ENCODE measurements at places on chromosomes 6 and 20.

DNA sequence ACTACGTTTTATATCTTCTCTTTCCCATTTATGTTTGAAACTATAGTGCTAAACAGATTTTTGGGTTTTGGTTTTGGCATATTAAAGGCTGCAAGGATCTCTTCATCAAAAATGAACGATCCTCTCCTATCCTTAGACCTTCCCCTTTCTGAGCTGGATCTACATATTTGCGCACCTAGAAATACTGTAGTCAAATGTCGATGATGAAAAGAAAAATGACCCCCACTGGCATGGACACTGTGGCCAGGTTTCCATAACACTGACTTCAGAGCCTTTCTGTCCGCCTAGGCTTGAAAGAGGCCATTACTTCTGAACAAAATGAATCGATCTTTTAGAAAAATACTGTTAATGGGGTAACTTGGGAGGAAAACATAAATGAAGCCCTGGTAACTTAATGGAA lies 5.8 kb downstream of the FLRT3 start:
- DNase-seq = no peak

DNA sequence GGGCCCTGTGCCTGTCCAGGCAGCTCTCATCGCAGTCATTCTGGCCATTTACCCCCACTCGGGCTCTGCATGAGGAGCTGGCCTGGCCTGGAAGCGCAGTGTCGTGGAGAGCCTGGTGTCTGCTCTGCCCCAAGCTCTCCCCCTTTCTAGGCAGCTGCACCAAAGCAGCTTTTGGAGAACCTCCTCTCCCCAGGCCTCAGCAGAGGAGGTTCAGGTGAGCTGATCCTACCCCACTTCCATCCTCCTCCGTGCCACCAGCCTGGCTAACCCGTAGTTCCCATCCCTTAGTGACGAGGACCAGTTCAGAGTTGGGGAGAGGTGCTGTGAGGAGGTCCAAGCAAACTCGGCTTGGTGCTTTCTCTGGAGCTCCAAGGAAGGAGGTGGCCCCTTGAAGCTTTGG lies 30.5 kb upstream of the PHACTR3 start:
- DNase-seq = no peak

- DNase-seq = peak; percentile 7
Observed at GRCh38 chr20:20173254-20173653, 120.9 kb downstream of the CFAP61 start.

- DNase-seq = no peak
Observed at GRCh38 chr6:9606435-9607134, 808.3 kb downstream of the TFAP2A start.

DNA sequence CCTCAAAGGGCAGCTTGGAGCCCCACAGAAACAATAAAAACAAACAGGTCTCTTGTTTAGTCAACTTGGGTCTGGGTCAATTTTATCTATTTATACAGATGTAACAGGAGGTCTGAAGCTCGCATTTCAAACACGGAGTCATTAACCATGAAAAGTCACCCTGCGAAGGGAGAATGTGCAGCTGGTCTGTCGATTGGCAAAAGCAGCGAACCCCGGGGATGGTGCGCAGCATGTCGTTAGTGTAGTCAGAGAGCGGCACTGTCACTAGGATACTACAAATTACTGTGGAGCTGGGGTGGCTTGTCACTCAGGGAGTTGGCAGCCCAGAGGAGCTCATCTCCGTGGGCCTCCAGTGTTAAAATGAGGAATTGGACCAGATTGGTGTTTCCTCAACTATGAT lies 190.4 kb upstream of the ARG1 start:
- DNase-seq = no peak

- DNase-seq = no peak
Observed at GRCh38 chr20:3203315-3204123, 963 bp downstream of the DDRGK1 start.

DNA sequence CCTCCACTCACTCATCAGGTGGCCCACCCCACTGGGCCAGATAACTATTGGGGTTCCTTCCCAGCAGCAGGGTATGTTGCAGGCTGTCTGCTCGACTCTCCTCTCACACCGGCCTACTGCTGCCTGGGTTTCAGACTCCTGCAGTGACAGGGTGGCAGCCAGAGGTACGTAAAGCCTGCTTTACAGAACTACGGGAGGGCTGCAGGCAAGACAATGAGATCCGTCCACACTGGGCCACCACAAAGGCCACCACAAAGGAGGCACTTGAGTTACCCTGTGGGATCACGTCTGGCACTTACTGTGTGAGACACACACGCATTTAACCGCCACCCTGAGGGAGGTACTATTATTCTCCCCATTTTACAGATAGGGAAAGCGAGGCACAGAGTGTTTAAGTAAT lies 78.5 kb downstream of the NFATC2 start:
- no peak for DNase-seq

DNA sequence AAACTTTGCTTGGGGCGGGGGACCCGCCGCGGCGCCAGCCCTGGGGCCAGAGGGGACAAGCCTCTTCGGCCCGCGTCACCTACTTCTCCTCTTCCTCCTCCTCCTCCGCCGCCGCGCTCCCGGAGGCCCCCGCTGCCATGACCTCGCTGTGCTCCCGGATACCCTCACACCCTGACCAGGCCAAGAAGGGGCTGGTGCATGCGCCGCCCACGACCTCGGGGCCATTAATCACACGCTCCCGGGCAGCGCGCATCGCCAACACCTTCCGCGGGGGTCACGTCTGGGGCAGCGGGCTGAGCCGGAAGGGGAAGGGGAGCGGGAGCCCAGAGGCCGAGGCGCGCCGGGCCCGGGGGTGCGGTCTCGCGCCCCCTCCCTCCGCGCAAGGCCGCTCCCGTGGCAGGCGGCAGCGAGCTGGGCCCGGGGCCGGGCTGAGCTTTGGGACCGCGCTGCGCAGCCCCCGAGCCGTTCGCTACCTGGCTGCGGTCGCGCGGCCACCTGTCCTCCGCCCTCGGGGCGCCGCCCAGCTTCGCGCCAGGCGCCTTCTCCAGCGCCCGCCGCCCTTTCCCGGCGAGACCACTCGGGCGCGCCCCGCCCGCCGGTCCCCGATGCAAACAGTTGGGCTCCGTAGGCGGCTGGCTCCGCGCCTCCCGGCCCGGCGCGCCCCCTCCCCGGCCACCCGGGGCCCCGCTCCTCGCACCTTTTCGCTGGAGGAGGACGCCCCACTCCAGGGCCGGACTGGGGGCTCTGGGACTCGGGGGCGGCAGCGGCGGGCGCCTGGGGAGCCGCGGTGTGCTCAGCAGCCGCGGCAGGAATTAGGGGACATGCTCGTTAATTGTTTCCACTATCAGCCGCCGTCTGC lies 575 bp upstream of the CNR1 start:
- no peak for DNase-seq

- no peak for DNase-seq
Observed at GRCh38 chr6:87122477-87122876, 27.6 kb upstream of the CGA start.

DNA sequence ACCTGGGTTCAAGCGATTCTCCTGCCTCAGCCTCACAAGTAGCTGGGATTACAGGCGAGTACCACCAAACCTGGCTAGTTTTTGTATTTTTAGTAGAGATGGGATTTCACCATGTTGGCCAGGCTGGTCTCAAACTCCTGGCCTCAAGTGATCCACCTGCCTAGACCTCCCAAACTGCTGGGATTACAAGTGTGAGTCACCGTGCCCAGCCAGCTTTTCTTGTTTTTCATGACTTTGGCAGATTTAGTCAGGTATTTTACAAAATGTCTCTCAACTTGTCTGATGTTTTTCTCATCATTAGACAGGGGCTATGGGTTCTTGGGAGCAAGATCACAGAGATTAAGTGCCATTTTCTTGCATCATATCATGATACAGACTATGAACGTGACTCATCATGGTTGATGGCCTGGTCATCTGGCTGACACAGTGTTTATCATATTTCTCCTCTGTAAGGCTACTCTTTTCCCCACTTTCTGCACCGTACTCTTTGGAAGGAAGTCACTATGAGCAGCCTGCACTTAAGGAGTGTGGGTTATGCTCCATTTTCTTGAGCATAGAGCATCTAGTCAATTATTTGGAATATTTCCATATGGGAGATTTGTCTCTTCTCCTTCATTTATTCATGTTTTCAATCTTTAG lies 67.8 kb downstream of the RNF182 start:
- no peak for DNase-seq

- DNase-seq = no peak
Observed at GRCh38 chr20:56200456-56200855, 48.1 kb upstream of the MC3R start.

- no peak for DNase-seq
Observed at GRCh38 chr6:106192824-106193223, 106.7 kb downstream of the PRDM1 start.

DNA sequence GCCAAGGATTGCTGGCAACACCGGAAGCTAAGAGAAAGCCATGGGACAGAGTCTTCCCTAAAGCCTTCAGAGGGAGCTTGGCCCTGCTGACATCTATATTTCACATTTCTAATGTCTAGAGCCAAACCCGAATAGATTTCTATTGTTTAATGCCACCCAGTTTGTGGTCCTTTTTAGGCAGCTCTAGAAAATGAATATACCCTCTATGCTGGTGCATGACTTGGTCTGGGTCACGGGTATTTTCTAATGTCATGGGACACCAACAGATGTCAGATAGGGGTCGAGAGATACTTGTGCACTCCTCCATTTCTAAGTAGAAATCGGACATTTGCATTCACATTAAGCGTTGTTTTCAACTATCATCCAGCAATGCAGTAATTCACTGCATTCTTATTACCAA lies 37.0 kb upstream of the SOX4 start:
- DNase-seq = no peak

DNA sequence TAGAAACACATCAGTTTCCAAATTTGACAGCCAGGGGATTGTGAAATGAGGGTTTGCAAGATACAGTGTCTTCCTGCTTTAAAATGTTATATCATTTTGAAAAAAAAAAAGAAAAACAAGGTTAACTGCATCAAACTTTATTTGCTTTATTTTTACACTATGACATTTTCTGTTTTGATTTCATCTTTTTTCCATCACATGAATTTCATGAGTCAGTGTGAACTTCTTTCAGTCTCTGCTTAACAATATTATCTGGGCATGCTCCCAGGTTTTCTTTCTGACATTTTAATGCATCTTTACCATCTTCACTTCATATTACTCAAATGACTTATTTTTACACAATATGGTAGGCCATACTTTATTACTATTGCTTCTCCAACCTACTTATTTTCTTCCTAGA lies 1.9 kb downstream of the NCOA7 start:
- DNase-seq = no peak

GRCh38 chr6:139369568-139370282 lies 4.7 kb downstream of the CITED2 start:
- peak; percentile 28 for DNase-seq

- no peak for DNase-seq
Observed at GRCh38 chr20:48760403-48760983, 67.3 kb downstream of the PREX1 start.

DNA sequence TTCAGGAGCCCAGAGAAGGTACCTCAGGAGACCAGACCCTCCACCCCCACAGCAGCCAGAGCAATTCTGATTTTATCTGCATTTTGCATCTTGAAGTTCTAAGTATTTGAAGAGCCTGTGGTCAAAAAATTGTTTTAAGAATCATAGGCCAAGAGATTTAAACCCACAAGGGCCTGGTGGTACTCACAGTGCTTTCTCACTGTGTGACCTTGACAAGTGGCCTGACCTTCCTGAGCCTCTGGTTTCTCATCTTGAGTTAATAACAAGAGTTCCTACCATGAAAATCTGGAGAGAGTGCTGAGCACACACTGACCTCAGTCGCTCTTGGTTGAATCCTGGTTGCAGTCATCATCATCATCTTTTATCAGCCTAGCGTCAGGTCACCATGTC lies 45.4 kb upstream of the ID1 start:
- no peak for DNase-seq

DNA sequence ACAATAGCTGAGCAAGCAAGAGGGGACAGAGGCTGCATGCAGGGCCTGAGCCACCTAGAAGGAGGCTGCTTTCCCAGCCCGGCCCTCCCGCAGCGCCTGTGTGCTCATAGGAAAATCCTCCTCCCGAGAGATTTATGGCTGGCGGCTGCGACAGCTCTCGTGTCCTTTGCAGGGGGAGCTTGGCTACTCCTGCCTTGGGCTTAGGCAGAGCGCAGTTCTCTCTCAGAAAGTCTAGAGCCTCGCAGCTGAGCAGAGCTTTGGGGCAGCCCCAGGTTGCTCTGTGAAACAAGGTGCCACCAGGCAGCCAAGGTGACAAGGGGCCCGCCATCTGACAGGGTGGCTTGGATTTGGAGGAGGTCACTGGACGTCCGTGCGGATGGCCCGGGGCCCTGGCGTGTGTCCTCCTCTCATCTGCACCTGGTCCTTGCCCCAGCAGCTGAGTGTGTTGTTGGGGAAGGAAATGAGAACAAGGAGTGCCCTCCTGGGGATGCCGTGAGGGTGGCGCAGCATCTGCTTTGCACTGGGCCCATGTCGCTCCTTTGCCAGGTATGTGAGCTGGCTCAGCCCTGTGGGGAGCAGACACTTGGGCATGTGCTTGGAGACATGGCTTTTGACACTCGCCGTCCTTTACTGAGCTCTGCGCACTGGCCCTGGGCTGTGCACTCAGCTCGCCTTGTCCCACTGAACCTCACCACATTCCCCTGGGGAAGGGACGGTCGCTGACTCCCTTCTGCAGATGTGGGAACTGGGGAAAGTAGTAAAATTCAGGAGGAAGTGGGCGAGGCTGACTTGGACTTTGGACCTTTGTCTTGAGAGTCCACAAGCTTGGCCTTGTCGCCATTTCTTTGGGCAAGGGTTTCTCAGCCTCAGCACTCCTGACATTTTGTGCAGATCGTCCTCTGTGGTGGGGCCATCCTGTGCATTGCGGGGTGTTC lies 41.9 kb downstream of the EDN3 start:
- no peak for DNase-seq

DNA sequence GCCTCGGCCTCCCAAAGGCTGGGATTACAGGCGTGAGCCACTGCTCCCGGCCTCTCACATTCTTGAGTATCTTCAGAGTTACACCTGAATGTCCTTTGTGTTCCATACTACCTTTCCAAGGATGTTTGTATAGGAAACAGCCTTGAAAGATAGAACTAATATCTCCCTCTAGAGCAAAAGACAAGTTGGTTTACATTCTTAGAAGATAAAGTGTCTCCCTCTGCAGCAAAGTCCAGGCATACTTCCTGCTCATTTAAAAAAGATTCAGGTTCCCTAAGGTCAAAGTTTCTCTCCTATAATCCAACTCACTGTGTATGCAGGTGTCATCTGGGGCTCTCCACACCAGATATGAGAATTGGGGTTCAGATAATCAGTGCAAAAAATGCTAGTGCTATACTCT lies 224.4 kb downstream of the TPBG start:
- DNase-seq = no peak

DNA sequence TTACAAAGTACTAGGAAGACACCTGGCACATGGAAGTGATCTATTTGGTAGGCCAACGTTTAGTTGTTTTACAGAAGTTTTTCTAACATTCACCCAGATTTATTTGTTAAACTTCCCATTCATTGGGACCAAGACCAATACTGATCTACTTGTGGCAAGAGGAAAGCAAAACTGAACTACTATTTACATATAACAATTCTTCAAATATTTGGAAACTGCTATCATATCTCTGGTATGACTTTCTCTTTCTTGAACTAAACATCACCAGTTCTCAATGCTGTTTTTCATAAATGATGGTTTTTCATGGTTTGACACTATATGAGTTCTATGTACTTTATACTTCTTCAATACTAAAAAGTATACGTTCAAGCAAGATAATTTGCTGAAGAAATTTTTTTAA lies 189.2 kb downstream of the ASCC3 start:
- DNase-seq = no peak

Measured in putamen (tissue), 1 donor.